ENCODE measurements at places on chromosomes 6 and 20. TPM values are rescaled to one million over a fixed set of nuclear protein-coding genes. Genes with fewer than 3 reads are reported as not detected.
A peak's percentile ranks its signal among the peaks of the same experiment; 100 is the strongest.

GRCh38 chr20:24736131-24736843 is 212.8 kb upstream of the CST7 start:
- no peak overlapping the region for H3K4me3 ChIP-seq
- H3K36me3 ChIP-seq: no peaks in the 10 kb centered on the region
- H3K27me3 ChIP-seq: no peaks in the 10 kb centered on the region
- no peak for DNase-seq
- H3K27ac ChIP-seq: no peak overlapping the region

- H3K27me3 ChIP-seq: no peaks in the 10 kb centered on the region
- peak; percentile 25 for DNase-seq
- H3K4me1 ChIP-seq: no peaks in the 10 kb centered on the region
- no peak overlapping the region for H3K4me3 ChIP-seq
Observed at GRCh38 chr20:62321521-62321948, 18.7 kb downstream of the ADRM1 start.

DNA sequence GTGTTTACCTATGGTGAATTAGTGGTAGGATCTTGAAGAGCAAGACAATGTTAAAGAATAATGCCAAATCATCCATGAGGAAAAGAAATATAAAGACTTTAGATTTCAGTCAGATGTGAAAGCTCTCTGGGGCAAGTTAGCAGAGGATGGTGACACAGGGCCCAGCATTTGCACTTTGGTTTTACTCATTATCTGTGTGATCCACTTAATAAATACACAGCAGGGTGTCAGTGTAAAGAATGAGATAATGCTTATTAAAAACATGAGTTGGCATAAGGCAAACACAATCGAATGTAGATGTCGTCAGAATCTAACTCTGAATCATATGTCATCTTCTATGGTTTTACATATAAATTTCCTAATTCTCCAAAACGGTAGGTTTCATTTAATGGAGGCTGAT is 130.4 kb upstream of the PREP start:
- no peak overlapping the region for H3K4me3 ChIP-seq
- no peak overlapping the region for H3K27ac ChIP-seq
- no peaks in the 10 kb centered on the region for H3K36me3 ChIP-seq
- no peaks in the 10 kb centered on the region for H3K27me3 ChIP-seq
- DNase-seq: no peak

GRCh38 chr6:5695260-5696245 is 311.2 kb downstream of the NRN1 start:
- H3K27ac ChIP-seq: no peak overlapping the region
- H3K36me3 ChIP-seq: no peaks in the 10 kb centered on the region
- no peak for DNase-seq
- no peak overlapping the region for H3K4me3 ChIP-seq

REM1 gene
- 0.34 TPM for total RNA-seq

NCOA5 gene
- 9.6 TPM for total RNA-seq

GRCh38 chr6:37919417-37920157 is 100.1 kb downstream of the ZFAND3 start:
- H3K36me3 ChIP-seq: no peaks in the 10 kb centered on the region
- no peak overlapping the region for H3K27ac ChIP-seq
- H3K4me1 ChIP-seq: no peaks in the 10 kb centered on the region
- DNase-seq: no peak
- no peaks in the 10 kb centered on the region for H3K27me3 ChIP-seq
- no peak overlapping the region for H3K4me3 ChIP-seq

GRCh38 chr6:3471286-3471685 is 14.4 kb upstream of the SLC22A23 start:
- H3K27me3 ChIP-seq: no peaks in the 10 kb centered on the region
- no peak overlapping the region for H3K4me3 ChIP-seq
- H3K36me3 ChIP-seq: no peaks in the 10 kb centered on the region
- DNase-seq: no peak
- no peaks in the 10 kb centered on the region for H3K4me1 ChIP-seq

DNA sequence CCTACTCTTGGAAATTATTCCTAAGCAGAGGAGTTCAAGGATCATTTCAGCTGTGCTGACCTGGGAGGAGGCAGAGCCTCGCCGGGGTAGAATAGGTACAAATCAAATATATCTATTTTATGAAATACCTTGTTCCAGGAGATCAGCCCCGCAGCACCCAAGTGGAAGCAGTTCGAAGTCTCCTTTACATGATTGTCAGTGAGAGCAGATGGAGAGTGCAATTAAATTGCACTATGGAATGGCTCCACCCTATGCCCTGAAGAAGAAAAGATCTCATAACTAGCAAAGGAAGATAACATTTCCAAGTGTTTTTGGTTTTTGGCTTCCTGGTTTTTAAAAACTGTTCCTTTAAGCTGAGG is 31.4 kb downstream of the DUSP22 start:
- H3K4me3 ChIP-seq: no peak overlapping the region
- no peak overlapping the region for H3K27ac ChIP-seq
- H3K36me3 ChIP-seq: no peaks in the 10 kb centered on the region
- DNase-seq: no peak
- no peaks in the 10 kb centered on the region for H3K27me3 ChIP-seq

GRCh38 chr6:134175532-134176263 is 123.3 kb upstream of the SLC2A12 start:
- no peaks in the 10 kb centered on the region for H3K27me3 ChIP-seq
- peak; percentile 87 for DNase-seq
- peak overlapping the region; percentile 95 for H3K27ac ChIP-seq
- H3K4me3 ChIP-seq: peak overlapping the region; percentile 87
- H3K4me1 ChIP-seq: peaks cover 12% of the 10 kb centered on the region

GRCh38 chr6:36852481-36853147 is 13.4 kb upstream of the CPNE5 start:
- no peaks in the 10 kb centered on the region for H3K36me3 ChIP-seq
- no peaks in the 10 kb centered on the region for H3K27me3 ChIP-seq
- no peak for DNase-seq
- no peak overlapping the region for H3K4me3 ChIP-seq

GRCh38 chr6:25942561-25943147 is 12.2 kb upstream of the SLC17A2 start:
- no peaks in the 10 kb centered on the region for H3K36me3 ChIP-seq
- H3K27ac ChIP-seq: no peak overlapping the region
- H3K27me3 ChIP-seq: no peaks in the 10 kb centered on the region
- H3K4me1 ChIP-seq: no peaks in the 10 kb centered on the region
- DNase-seq: no peak

C20orf141 gene
- not detected for total RNA-seq

DNA sequence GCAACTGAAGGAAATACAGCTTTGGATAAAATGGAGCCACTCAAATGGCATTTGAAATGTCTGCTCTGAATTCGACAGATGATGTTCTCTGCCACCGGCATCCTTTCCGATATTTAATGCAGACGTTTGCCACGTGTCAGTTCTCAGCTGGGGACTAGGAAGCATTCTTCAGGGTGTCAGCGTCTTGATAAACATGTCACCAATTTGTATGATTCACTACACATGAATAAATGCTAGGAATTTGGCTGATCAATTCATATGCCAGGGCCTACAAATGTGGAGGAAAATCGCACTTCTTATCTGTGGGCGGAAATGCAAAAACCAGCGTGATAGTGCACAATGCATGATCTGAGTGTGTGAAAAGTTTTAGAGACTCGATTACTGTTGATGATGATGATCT is 169.5 kb downstream of the SLC24A3 start:
- H3K36me3 ChIP-seq: no peaks in the 10 kb centered on the region
- H3K4me1 ChIP-seq: no peaks in the 10 kb centered on the region
- DNase-seq: no peak
- no peak overlapping the region for H3K27ac ChIP-seq

DNA sequence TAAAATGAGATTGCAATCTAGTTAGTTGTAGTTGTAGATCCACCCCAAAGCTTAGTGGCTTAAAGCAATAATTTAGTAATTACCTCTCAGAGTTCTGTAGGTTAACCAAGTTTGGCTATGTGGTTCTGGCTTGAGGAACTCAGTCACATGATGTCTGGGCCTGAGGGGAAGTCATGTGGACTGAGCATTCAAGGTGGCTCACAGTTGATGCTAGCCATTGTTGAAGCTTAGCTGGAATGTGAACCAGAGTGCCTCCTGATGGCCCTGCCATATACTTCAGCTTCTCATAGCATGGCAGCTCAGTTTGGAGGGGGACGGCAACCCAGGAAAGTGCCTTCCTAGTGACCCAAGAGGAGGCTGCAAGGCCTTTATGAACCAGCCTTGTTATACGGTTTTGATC is 263.2 kb upstream of the RNF217 start:
- H3K27me3 ChIP-seq: no peaks in the 10 kb centered on the region
- H3K27ac ChIP-seq: no peak overlapping the region
- no peak for DNase-seq
- H3K4me1 ChIP-seq: no peaks in the 10 kb centered on the region

PRICKLE4 gene
- 5.7 TPM for total RNA-seq

GRCh38 chr6:37501632-37502491 is 2.2 kb upstream of the CCDC167 start:
- H3K36me3 ChIP-seq: no peaks in the 10 kb centered on the region
- DNase-seq: no peak
- H3K4me3 ChIP-seq: no peak overlapping the region
- H3K27me3 ChIP-seq: no peaks in the 10 kb centered on the region
- H3K4me1 ChIP-seq: peaks cover 4% of the 10 kb centered on the region

GRCh38 chr6:145045582-145045981 is 689.7 kb downstream of the EPM2A start:
- no peak for DNase-seq
- H3K4me1 ChIP-seq: no peaks in the 10 kb centered on the region
- H3K36me3 ChIP-seq: no peaks in the 10 kb centered on the region
- no peak overlapping the region for H3K4me3 ChIP-seq
- no peaks in the 10 kb centered on the region for H3K27me3 ChIP-seq
- no peak overlapping the region for H3K27ac ChIP-seq

GRCh38 chr6:6002848-6003620 is 3.7 kb downstream of the NRN1 start:
- no peaks in the 10 kb centered on the region for H3K36me3 ChIP-seq
- H3K4me1 ChIP-seq: no peaks in the 10 kb centered on the region
- peaks cover 16% of the 10 kb centered on the region for H3K27me3 ChIP-seq
- no peak overlapping the region for H3K4me3 ChIP-seq
- H3K27ac ChIP-seq: no peak overlapping the region

TRDN gene
- 0.08 TPM for total RNA-seq

DNA sequence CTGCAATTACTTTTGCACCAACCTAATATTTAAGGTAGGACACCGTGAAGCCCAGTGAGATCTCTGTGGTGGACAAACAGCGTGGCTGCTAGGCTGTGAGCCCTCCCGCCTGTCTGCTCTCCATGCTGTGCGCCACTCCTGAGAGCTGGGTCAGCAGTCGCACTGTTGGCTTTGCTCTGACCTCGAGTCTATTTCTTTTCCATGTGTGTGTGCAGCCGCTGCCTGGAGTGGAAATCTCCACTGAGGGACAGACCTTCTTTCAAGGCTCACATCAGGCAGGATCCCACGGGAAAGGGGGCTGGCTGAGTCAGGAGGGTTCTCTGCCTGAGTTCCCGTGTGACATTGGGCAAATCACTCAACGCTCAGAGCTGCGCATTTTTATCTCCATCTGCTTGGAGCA is 27.1 kb downstream of the RIPOR3 start:
- H3K36me3 ChIP-seq: no peaks in the 10 kb centered on the region
- H3K27ac ChIP-seq: peak overlapping the region; percentile 91
- DNase-seq: peak; percentile 44
- H3K4me1 ChIP-seq: peaks cover 37% of the 10 kb centered on the region
- no peak overlapping the region for H3K4me3 ChIP-seq

ITPR3 gene
- 12.3 TPM for total RNA-seq

DNA sequence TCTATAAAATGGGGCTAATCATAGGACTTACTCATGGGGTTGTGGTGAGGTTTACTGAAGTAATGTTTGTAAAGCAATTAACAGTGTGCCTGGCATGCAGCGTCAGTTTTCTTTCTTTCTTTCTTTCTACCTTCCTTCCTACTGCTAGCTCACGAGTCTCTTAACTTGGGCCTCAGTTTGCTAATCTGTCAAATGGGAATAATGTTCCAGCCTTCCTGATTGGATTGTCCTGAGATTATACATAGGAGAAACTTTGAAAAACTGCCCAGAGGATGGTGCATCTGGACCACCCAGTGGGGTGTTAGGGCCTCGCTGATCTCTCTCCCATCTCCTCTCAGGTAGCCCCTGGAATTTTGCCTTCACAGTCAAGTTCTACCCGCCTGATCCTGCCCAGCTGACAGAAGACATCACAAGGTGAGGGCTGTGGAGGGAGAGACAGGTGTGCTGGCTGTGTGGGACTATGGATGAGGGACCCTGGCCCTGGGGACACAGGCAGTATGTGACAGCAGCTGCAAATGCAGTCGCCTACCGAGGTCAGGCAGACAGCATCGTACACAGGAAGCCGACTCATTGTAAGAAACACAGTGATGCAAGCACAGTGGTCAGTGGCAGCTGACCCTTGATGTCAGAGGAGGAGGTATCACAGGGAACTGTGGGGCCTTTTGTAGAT is 27.5 kb downstream of the EPB41L1 start:
- no peak overlapping the region for H3K27ac ChIP-seq
- no peak for DNase-seq
- H3K36me3 ChIP-seq: no peaks in the 10 kb centered on the region
- no peaks in the 10 kb centered on the region for H3K27me3 ChIP-seq

DNA sequence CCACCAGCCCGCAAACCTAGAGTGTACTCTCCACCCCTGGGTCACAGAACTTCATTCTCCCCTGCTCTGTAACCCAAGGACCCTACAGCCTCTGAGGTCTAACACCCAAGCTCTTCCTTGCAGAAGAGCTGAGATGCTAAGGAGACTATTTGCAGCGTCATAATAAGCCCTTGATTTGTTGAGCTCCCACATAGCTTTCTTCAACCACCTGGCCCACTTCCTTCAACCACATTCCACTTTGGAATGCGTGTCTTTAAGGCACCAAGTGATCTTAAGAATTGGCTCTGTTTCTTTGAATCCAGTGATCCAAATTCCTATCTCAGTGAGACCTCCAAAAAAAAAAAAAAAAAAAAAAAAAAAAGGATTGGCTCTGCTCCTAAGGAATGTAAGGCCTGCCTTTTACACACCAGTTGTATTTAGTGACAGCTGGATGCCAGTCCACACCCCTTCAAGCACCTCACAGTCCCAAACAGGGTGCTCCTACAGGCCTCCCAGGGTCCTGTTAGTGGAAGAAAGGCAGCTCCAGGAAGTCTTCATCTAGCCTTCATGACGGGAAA is 106.2 kb downstream of the UBE3D start:
- H3K4me1 ChIP-seq: no peaks in the 10 kb centered on the region
- no peaks in the 10 kb centered on the region for H3K27me3 ChIP-seq
- no peak overlapping the region for H3K27ac ChIP-seq

HLA-DQB1 gene
- total RNA-seq: 3.2 TPM

- H3K27me3 ChIP-seq: no peaks in the 10 kb centered on the region
- H3K27ac ChIP-seq: no peak overlapping the region
- no peak for DNase-seq
Observed at GRCh38 chr6:73391675-73392074, 3.0 kb upstream of the DDX43 start.

All from pancreas (tissue), 10 donors.